ENCODE measurements at places on chromosomes 11 and 22.

GRCh38 chr22:37675930-37676735, 697 bp downstream of the LGALS1 start:
- peak; percentile 35 for DNase-seq

DNA sequence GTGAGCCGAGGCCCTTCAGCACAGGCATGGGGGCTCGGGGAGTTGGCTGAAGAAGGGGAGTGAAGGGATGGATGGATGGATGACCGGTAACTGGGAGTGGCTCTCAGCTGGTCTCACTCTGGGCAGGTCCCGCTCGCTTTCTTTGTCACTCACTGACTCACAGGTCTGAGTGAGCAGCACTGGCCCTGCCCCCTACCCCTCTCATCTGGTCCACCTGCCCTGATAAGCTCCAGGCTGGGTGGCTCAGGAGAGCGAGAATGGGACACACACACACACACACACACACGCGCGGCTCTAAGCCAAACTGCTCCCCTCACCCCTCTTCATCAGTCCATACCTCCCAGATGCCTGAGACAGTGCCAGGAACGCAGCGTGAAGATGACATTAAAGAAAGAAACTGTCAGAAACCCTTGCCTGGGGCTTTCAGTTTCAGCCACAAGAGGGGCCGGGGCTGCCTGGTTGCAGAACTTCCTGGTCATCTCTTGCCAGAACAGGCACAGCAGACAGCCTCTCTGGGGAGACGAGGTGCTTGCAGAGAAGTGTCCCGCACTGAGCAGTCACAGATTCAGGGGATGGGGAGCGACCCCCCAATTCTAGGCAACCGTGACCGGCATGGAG, 16.5 kb upstream of the SHISAL1 start:
- DNase-seq = no peak

DNA sequence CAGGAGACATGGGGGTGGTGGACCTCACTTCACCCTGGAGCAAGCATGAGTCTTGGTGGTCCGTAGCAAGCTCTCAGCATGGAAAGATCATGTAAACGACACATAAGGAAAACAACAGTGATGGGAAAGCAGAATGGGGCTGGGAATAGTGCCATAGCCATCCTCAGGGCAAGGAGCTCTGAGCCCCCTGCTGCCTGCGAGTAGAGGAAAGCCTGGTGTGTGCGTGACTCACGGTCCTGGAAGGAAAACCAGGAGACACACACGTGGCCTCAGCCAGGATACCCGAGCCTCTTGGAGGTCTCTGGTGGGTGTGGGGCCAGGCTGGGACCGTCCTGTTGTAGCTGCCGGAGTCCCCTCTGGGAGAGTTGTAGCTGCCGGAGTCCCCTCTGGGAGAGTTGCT, 12.4 kb downstream of the SHANK3 start:
- no peak for DNase-seq

- no peak for DNase-seq
Measured at GRCh38 chr22:46827136-46827780, 64.8 kb downstream of the TBC1D22A start.

- DNase-seq = no peak
Measured at GRCh38 chr11:11400635-11401232, 47.7 kb upstream of the CSNK2A3 start.

GRCh38 chr22:25709758-25710157, 32.2 kb upstream of the MYO18B start:
- DNase-seq = no peak

GRCh38 chr11:116461789-116462188, 311.0 kb downstream of the BUD13 start:
- DNase-seq = no peak

DNA sequence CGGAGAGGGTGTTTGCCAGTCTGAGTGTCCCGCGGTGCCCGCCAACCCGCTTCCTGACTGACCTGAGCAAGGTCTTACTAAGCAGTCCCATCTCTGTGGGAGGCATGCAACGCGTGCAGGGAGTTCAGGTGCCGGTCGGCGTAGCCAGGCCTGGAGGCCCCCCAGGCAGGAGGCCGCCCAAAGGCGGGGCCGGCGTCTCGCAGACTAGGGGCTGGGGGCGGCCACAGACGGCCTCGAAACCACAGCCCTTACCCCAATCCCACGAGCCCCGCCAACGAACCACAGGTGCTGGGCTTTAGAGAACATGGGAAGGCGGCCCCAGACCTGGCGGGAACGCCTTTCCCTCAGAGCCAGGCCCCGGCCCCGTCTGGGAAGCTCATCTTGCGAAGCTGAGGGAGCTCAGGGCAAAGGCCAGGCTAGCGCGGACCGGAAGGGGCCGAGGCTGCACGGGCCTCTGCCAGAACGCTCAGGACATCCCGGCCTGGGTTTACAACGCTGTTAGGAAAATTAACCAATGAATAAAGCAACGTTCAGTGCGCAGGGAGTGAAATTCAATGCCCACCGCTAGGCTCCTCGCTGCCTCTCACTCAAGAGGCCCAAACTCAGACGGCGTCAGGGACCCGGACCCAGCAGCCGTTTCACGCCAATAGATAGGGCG, 2.1 kb upstream of the MTFP1 start:
- DNase-seq = no peak

DNA sequence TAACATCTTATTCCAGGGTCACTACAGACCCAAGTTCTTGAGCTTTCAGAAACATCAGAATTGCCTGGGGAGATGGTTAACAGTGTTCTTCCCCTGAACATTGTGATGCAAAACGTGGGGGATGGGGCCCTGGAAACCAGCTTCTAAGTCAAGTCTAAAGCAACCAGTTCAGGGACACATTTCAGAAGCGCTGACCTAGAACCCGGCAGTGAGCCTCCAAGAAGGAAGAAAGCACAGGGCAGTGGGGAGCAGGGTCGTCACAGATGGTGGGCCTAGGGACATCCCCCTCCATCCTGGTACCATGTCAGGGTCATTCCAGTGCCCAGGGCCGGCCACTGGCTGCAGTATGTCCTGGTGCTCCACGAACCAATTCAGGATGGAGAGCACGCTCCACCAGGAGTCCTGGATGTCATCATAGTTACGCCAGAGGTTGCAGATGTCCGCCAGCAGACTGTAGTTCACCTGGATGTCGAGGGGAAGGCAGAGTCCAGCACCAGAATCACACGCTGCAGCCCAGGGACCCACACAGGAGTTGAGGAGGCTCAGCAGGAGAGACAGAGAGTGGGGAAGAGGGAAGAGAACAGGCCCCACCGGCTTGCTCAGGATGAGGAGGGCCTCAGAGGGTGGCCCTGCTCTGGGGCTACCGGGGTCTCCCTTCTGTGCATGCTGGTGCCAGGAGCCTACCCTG, 5.0 kb downstream of the NAGA start:
- DNase-seq = no peak

- DNase-seq = no peak
Measured at GRCh38 chr11:69364921-69365320, 71.0 kb downstream of the MYEOV start.

DNA sequence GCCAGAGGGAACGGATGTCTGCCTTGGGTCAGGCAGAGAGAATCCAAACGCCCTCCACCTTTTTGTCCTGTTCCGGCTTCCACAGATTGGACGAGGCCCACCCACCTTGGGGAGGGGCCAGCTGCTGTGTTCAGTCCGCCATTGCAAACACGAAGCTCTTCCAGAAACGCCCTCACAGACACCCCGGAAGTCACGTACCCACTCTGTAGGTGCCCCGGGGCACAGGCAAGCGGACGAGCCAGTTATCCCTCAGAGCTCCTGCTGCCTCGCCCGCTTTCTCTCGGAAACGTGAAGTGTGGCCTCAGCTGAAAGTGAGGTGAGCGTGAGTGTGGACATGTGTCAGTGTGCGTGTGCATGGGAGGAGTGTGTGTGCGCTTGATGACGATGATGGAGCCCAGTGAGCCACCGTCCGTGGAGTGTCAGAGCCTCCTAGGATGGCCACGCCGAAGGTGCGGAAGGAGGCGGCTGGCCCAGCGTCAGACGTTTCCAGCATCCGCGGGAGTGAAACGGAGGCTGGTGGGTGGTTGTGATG, 869.2 kb downstream of the TBC1D22A start:
- no peak for DNase-seq

GRCh38 chr11:130609121-130610035, 160.9 kb downstream of the ADAMTS15 start:
- DNase-seq = no peak

- DNase-seq = no peak
Measured at GRCh38 chr11:121246021-121246768, 46.4 kb upstream of the SC5D start.

DNA sequence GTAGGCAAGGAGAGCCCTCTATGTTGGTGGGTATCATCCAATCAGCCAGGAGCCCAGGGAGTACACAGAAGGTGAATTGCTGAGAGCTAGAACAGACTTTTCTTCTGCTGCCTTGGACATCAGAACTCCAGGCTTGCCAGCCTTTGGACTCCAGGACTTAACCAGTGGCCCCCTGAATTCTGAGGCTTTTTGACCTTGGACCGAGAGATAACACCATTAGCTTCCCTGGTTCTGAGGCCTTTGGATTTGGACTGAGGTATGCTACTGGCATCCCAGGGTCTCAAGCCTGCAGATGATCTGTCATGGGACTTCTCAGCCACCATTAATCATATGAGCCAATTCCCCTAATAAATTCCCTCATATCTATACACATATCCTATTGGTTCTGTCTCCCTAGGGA, 21.5 kb downstream of the TCF20 start:
- DNase-seq = no peak

DNA sequence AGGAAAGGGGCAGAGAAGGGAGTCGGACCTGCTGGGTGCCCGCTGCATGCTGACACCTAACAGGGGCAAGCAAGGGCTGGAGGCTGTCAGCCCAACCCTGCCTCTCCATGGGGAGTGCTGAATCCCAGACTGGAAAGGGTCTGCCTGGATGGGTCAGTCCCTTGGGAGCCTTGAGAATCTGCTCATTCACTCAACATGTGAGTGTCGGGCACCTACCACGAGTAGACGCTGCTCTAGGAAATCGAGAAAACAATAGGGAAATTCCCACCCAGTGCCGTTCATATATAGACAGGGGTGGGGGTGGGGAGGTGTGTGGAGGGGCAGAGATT, 4.4 kb upstream of the CTSD start:
- DNase-seq = no peak

DNA sequence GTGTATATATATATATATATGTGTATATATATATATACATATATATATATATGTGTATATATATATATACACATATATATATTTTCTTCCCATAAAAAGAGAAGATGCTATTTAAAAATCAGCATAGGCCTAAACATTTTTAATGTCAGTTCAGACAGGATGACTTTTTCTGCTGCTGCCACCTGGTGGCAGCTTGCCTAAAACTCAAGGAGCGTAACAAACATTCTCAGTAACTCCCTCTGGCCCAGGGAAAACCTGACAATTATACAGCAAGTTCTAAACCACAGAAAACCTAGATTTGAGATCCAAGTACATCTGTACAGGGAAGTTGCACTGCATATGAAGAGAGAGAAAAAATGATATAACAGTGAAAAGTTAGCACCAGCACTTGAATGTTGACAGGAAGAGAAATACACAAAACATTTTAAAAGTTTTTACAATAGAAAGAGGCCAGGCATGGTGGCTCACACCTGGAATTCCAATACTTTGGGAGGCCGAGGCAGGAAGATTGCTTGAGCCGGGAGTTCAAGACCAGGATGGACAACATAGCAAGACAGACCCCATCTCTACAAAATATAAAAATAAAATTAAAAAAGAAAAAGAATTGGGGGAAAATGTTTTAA, 16.6 kb downstream of the OR8A1 start:
- DNase-seq = peak; percentile 6

DNA sequence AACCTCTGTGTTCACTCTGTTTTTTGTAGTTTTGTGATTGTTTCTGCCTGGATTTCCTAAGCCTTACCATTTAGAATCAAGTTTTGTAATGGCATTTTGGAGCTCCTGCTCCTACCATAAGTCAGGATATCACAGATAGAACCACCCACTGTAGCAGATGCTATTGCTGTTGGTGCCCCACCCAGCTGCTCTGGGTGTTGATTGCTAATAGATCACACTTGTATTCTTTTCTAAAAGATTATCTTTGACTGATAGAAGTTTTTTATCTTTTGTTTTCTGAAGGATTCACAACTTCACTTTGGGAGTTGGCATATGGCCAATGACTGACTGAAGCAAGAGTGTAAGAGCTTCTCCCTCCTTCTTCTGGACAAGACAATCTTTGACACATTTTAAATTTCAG, 76.0 kb downstream of the EHF start:
- DNase-seq = no peak

DNA sequence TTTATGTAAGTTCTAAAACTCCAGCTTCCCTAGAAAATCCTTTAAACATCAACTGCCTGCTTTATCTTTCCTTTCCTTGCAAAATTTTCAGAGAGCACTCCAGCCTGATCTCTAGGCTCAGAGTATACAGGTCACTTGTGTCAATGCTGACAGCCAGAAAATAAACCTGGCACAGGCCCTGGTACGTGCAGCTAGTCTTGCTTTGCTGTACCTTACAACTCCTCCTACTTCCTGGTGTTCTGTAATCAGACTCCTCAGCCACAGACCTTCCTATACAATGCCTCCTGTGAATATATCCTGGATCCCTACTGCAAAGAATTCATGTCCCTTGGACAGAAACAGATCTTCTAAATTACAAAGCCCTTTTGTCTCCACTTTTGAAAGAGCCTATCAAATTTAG, 24.2 kb upstream of the TMEM123 start:
- no peak for DNase-seq

GRCh38 chr11:10236840-10237239, 57.2 kb downstream of the SBF2 start:
- DNase-seq = no peak

DNA sequence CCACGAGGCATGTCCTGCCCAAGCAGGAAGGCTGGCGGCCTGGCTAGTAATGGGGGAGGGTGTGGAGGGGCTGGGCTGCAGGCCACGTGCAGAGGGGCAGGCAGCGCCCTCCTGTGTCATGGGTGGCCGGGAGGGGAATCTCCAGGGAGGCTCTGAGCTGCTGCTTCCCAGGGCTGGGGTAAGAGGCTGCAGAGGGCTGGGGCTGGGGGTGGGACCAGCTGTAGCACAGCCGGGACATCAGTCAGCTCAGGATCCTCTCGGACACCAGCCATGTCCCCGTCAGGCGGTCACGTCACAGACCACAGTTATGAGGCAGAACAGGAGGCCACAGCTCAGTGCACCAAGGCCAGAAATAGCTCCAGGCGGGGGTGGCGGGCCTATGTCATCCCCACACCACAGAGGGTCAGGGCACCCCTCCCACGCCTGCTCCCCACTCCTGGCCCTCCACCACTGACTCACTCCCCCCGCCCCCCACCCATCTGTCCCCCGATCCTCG, 21.1 kb downstream of the RTN4R start:
- DNase-seq = no peak

DNA sequence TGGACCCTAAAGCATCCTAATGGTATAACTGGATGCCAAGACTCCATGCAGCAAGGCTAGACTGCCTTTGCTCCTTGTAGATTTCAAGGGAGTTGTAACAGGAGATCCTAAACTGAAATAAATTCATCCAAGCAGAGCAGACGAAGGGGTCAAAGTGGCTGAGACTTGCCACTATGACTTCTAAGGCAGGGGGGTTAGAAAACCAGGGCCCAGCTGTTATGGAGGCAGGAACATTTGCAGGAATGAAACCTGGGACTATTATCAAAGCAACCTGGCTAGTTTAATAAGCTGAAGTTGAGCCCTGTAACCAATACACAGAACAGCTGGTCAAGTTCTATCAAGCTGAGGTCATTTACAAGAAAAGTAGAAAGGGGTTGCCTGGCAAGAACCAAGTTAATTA, 122.2 kb upstream of the TRPC6 start:
- no peak for DNase-seq
